ENCODE measurements at places on chromosomes 2 and 18. TPM values are rescaled to one million over a fixed set of nuclear protein-coding genes. Genes with fewer than 3 reads are reported as not detected.

The STARD6 gene
- total RNA-seq: 0.54 TPM

The CLK1 gene
- 92.6 TPM for total RNA-seq

The CDCA7 gene
- total RNA-seq: 13.0 TPM

The ANKRD39 gene
- total RNA-seq: 14.9 TPM

The FAM98A gene
- 47.9 TPM for total RNA-seq

The POTEF gene
- 1.1 TPM for total RNA-seq

The ADCY3 gene
- 88.0 TPM for total RNA-seq

The CXCR4 gene
- 255 TPM for total RNA-seq

All from endothelial cell (in vitro differentiated cells).